ENCODE measurements at places on chromosomes 6 and 20.

DNA sequence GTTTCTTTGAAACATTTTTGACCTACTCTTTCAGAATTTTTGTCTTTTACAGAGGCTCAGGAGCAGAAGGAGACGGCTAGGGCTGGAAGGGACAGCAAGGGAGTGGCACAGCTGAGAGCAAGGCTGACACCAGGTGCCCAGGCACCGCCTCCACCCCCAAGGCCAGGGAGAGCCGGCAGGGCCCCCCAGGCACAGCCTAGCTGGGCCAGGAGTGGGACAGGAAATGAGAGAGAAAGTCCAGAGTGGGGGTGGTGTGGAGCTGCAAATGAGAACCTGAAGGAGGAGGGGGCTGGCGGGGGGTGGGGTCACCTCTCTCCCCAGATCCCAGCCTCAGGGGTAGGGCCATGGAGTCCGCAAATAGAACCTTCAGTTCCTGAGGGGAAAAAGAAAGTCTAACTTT, 236.7 kb downstream of the CDC5L start:
- no peak for DNase-seq

GRCh38 chr20:37350649-37351574, 5.0 kb downstream of the SRC start:
- DNase-seq: no peak

- DNase-seq: no peak
Measured at GRCh38 chr6:11766589-11767450, 11.8 kb downstream of the ADTRP start.

GRCh38 chr6:125509477-125509876, 207.7 kb upstream of the HDDC2 start:
- DNase-seq: no peak

DNA sequence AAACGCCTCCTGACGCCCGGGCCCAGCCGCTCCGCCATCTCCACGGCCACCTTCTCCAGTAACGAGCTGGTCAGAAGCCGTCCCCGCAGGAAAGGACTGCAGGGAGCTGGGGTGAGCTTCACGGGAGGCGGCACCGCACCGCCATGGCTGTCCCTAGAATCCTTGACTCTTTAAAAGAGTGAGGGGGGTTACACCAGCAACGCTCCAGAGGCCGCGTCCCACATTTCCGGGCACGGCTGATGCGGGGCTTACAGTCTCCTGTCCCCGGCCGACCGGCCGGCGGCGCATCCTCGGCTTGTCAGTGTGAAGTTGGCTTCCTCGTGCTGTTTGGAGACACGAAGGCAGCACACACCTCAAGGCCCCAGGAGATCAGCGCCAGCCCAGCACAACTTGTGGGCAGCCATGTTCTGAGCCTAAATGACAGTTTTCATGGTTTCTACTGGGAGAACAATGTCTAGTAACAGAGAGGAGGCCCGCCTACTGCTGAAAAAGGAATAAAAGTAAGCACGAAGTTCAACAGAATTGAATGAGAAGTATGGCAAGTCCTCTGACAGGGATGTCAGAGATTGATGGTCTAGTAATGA, 30.4 kb downstream of the SLC2A4RG start:
- DNase-seq: no peak

DNA sequence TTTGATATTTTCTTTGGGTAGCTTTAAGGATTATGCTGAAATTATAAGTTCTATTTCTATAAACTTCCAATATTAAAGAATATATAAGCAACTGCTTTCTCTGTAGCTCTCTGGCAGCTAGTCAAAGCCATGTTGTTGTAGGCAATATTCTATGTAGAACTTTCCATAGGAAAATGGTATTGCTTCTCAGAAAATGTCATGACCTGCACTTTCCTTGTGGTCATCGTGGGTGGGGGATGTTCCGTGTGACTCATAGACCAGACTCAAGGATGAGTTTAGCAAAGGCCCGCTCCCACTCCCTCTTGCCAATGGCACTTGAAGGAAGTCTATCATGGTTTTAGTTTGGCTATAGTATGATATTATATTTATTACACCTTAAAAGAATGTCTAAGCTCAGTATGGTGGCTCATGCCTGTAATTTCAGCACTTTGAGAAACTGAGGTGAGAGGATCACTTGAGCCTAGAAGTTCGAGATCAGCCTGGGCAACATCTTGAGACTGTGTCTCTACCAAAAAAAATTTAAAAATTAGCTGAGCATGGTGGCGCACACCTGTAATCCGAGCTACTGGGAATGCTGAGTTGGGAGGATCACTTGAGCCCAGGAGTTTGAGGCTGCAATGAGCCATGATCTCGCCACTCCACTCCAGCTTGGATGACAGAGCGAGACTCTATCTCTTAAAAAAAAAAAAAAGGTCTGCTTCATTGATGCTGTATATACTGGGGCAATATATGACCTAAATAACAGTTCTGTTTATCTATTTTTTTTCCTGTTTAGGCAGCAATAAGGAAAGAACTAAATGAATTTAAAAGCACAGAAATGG, 36.6 kb upstream of the LTV1 start:
- peak; percentile 23 for DNase-seq

DNA sequence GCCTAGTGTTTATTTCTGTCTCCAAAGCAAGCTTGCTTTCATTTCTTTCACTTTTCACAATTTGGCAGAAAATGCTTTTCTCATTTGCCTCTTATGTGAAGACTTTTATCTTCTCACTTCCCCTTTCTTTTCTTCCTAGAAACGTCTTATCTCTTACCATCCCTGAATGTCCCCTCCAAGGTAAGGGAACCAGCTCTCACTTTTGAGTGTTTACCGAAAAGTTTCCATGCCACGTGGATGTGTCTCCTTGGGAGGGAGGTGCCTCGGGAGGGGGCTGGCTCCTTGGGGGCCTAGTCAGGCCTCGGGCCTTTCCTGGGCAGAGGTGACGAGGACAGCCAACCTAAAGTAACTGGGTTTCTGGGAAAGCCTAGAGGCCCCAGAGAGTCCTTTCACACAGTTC, 127.4 kb downstream of the CD24 start:
- no peak for DNase-seq

Measured in CD4-positive, alpha-beta T cell treated with Interleukin-1 beta for 1 hour (primary cell).